ENCODE measurements at places on chromosomes 5 and 9.
A peak's percentile ranks its signal among the peaks of the same experiment; 100 is the strongest.

GRCh38 chr9:132169672-132170392 is 8.0 kb downstream of the NTNG2 start:
- peak; percentile 85 for DNase-seq

GRCh38 chr9:131278702-131279111 is 2.4 kb upstream of the FAM78A start:
- DNase-seq: no peak

GRCh38 chr5:115842952-115843351 is 1.2 kb downstream of the AP3S1 start:
- DNase-seq: no peak

DNA sequence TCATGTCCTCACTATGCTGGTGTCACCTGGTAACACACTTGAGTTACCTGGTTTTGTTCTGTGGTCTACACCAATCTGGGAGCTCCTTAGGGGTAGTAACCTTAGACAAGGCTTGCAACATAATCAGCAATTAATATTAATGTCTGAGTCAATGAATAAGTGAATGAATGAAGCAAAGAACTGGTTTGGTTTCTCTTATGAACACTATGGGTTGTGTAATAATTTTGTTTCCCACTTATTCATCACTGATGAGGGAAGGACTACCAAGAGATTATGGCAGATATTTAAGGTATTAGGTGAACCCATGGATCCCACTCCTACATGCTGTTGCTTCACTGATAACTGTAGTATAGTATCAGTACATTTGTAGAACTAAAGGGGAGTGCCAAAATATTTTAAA is 116.0 kb downstream of the SLC12A2 start:
- DNase-seq: no peak

- no peak for DNase-seq
Observed at GRCh38 chr5:42015681-42016080, 90.6 kb downstream of the FBXO4 start.
